ENCODE measurements at places on chromosomes 2 and 18.

- no peak for DNase-seq
Observed at GRCh38 chr2:208643145-208643544, 236.6 kb downstream of the PTH2R start.

DNA sequence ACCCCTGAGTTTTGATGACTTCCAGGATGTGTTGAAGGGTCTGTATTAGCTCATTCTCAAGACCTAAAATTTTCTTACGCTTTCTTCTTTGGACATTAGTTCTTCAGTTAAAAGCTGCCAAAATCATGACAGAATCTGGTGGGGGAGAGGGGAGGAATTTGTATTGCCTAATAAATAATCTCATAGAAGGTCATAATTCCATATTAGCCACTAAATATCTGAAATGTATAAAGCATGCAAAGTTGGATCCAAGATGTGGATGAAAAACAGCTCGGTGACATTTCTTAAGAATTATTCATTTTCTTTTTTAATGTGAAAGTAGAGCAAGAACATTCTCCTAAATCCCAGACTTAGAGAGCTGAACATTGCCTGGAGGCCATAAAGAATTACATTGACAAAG is 120.1 kb downstream of the MMADHC start:
- no peak for DNase-seq

GRCh38 chr2:238423561-238424312 is 3.0 kb upstream of the ASB1 start:
- no peak for DNase-seq

DNA sequence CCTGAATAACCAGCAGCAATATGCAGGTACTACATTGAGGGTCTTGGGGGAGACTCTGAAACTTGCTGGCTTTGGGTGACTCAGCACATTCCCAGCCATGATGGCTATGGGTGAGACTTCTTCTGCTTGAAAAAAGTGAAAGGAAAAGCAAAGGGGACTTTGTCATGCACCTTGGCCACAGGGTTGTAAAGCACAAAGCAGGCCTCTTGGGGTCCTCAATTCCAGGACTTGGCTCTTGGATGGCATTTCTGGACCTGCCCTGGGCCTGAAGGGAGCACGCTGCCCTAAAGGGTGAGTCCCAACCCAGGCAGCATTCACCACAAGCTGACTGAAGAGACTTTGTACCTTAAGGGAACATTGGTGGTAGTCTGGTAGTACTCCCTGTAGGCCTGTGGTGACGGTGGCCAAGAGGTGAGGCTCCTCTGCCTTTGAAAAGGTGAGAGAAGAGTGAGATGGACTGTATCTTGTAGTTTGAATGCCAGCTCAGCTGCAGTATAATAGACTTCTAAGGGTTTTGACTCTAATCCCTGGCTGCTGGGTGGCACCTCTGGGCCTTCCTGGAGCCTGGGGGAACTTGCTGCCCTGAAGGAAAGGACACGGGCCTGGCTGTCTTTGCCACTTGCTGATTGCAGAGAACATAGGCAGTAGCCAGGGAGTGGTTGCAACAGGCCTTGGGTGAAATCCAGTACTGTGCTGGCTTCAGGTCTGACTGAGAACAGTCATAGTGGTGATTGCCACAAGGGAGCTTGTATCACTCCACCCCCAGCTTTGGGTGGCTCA is 36.5 kb upstream of the CYTIP start:
- no peak for DNase-seq

All from CD4-positive, alpha-beta memory T cell (primary cell).